GM12878 (cell line): ENCODE measurements at places on chromosomes 3 and 15. TPM values are rescaled to one million over a fixed set of nuclear protein-coding genes. Genes with fewer than 3 reads are reported as not detected.

The LRRC31 gene
- total RNA-seq = not detected in 2 replicates

- H3K4me3 ChIP-seq = no peak overlapping the region
- H3K27me3 ChIP-seq = no peaks in the 10 kb centered on the region
- no peaks in the 10 kb centered on the region for H3K36me3 ChIP-seq
- DNase-seq = no peak
These were observed 45.2 kb downstream of the RGMA start for GRCh38 chr15:93043621-93044300.

- no peak overlapping the region; the same call in 1 of the 2 replicates for H3K27ac ChIP-seq
- H3K4me3 ChIP-seq = no peak overlapping the region
- H3K27me3 ChIP-seq = no peaks in the 10 kb centered on the region
- H3K36me3 ChIP-seq = no peaks in the 10 kb centered on the region
- peaks cover 19% of the 10 kb centered on the region for H3K4me1 ChIP-seq
These were observed 202.5 kb upstream of the TLE3 start for GRCh38 chr15:70299931-70300869.

The DUOXA2 gene
- total RNA-seq = not detected in 2 replicates

DNA sequence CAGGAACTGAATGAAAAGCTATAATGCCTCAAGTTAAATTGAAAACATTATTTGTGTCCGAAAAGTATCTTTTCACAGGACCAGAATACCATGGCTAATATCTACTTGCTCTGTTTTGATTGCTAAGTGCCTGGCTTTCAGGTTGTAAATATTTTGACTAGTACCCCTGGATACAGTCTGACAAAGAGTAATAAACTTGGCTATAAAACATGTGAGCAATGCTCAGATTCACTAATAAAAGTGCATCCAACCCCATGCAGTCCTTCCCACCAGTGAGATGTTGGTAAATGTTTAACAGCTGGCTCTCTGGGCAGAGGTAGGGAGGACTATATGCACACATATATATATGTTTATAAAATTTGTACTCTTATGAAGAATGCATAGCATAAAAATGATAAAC lies 281.8 kb upstream of the TGFBR2 start:
- no peak overlapping the region for H3K4me3 ChIP-seq
- H3K36me3 ChIP-seq = no peaks in the 10 kb centered on the region
- no peak for DNase-seq
- no peak overlapping the region for H3K27ac ChIP-seq

The SLC6A6 gene
- total RNA-seq = 44.5 and 47.0 TPM in 2 replicates

The CCR3 gene
- 0.41 and 0.66 TPM in 2 replicates for total RNA-seq
